Nucleus accumbens (tissue), 56 donors: ENCODE measurements at places on chromosomes 12 and 14.

DNA sequence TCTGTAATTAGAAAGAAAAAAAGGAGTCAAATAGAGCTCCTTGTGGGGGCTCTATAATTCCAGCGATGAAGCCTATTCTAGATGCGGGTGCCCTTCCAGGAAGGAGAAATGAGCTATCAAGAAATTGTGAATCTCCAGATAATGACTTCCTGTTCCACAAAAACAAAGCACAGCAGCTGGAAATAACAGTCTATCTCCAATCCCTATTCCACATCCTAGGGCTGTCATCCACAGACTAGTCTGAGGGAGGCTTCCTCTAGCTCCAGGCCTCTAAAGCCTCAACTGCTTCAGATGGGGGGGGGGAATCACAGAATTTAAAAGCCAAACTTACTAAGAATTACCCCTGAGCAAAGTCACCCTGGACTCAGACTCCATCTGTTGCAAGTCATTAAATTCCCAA, 77.4 kb upstream of the GTF2A1 start:
- DNase-seq, result no peak

GRCh38 chr12:92871116-92871515, 58.0 kb downstream of the EEA1 start:
- DNase-seq, result no peak

DNA sequence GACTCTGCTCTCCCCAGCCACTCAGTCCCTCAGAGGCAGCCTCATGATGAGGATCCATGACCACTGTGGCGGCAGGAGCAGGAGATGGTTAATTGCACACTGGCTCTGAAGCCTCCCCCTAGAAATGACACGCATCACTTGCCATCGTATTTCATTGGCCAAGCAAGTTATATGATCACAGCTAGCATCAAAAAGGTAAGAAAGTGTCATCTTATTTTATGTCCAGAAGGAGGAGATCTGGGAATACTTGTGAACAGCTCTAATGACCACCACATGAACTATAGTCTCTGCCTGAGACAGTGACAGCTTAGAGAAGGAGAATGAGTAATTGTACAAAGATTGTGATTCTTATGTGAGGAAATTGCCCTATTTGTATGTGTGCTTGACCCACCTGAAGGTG, 363.4 kb downstream of the NUAK1 start:
- DNase-seq, result no peak

GRCh38 chr12:117507548-117507947, 146.1 kb upstream of the NOS1 start:
- no peak for DNase-seq

GRCh38 chr12:52209321-52209720, 17.5 kb upstream of the KRT80 start:
- no peak for DNase-seq

DNA sequence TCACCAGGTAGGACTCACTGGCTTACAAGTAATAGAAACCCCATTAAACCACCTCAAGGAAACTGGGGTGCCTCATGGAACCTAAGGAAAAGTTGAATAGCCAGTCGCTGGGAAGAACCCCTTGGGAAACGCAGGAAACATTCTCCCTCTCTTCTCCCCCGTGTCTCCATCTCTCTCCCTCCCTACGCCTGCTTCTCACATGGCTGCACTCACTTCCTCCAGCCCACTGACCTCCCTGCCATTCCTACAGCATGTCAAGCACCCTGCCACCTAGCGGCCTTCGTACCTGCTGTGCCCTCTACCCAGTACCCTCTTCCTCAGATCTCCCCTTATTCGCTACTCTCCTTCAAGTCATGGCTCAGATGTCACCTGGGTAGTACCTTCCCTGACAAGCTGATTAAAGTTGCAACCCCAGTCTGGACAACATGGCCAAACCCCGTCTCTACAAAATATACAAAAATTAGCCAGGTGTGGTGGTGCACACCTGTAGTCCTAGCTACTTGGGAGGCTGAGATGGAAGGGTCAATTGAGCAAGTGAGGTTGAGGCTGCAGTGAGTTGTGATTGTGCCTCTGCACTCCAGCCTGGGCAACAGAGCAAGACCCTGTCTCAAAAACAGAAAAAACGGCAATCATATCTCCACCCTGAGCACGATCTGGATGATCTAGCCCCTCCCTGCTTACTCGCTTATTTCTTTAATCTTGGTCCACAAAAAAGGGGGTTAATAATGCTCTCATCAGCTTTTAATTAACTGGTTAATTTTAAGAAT, 6.4 kb upstream of the DTX1 start:
- DNase-seq, result no peak

DNA sequence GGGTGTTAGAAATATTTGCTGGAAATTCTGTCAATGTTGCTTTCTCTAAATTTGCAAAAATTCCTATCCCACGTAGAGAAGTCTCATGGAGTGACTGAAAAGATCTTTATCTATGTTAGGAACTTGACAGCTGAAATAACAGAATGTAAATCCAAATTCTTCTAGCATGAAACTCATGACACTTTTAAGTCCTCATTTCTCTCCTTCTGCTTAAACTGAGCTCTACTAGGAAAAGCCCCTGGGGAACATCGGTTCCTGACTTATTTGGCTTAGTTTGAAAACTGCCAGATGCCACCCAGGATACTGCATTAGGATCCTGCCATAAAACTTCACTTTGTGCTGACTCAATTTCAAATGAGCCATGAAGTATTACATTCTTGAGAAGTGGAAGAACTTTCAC, 426.0 kb downstream of the GALC start:
- no peak for DNase-seq

- no peak for DNase-seq
These were observed 144.2 kb downstream of the C12orf75 start for GRCh38 chr12:105474672-105475071.

DNA sequence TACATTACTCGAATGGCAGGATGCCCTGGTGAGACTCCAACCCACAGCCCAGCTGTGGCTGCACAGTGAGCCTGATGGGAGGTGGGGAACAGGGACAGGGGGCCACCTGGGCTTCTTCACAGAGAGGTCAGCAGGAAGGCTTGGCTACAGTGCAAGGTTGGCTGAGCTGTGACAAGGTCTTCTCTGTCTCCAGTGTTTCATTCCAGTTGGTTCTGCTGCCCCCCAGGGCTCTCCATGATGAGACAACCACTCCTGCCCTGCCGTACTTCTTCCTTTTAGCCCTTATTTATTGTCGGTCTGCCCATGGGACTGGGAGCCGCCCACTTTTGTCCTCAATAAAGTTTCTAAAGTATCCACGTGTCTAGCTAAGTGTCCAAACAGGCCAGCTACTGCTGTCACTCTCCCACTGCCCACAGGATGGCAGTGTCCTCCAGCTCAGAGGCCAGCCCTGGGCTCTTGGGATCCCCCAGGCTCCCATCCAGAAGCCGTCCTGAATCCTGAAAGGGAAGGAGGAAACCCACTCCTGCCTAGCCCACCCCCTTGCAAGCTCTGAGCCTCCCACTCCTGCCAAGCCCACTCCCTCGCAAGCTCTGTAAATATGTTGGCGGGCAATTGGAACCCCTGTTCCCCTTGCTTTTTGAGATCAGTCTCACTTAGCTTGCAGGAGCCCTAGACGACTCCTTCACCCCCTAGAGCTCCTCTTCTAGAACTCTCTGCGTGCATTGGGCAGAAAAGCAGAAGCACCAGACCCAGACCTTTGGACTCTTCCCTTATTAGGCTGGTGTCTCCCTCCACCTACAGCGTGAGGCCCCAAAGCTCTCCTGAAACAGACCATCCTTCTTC, 5.4 kb downstream of the C1QL4 start:
- no peak for DNase-seq

- no peak for DNase-seq
These were observed 1.6 kb upstream of the RPS26 start for GRCh38 chr12:56040151-56040550.

DNA sequence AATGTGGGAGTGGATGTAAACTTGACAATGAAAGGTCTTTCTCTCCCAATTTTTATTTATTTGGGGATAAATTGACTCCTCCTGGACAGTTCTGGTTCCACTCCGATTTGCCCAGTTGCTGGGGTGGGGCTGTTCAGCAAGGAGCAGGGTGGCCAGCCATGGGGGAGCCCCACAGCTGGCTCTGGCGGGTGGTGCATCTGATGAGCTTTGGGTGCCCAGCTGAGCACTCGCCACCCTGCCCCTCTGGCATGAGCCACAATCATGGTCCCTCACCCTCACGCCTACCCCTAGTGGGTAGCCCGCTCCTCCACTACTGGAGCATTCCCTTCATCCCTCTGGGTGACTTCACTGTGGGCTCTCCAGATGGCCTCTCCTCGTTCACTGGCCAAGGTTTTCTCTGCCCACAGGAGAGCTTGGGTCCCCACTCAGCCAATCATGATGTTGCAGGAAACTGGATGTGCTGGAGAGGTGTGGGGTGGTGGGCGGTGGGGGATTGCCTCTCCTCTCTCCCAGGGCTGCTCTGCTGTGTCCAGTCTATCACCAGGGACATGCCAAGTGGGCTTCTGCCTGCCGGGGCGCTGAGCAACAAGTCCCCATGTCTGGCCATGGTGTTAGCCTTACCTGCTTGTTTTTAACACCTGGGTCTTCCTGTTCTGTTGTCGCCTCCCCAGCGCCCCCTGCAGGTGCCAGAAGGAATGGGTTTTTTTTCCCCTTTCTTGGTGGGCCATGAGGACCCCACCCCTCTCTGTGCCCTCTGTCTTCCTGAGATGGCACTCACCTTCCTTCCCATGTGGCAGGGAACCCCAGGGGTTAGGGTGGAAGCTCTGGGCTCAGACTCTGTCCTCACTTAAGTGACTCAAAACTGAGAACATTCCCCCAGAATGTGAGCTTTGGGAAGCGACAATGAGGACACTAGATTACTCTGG, 3.4 kb downstream of the CYP46A1 start:
- DNase-seq, result no peak
